Stimulated activated CD4-positive, alpha-beta T cell treated with anti-CD3 and anti-CD28 coated beads, Interleukin-12 subunit alpha, Interleukin-12 subunit beta, amount 100 ng/mL, for 24 hours (primary cell): ENCODE measurements at places on chromosomes 4 and X.

DNA sequence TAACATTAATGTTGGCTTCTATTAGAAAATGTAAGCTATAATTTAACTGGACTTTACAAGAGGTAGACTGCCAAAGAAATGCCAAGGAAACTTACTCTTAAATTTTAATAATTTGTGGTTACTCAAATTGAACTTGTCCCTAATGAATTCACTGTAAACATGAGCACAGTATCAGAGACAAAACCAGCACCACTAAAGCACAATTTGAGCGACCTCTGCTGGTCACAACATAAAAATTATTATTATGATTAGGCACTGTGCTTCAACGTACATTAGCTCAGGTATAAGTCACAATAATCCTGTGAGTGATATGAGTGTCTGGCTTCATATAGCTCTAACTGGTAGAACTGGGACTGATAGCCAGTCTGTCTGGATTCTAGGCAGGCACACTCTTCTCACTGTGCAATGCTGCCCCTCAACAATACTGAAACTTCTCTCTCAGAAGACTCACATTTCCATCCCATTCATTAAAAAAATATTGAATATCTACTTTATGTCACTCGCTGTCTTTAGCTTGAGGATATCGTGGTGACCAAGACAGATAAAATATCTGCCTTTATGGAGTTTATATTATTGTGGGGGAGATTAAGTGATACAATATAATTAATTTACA lies 8.0 kb downstream of the NUDT6 start:
- no peak for DNase-seq

- DNase-seq: no peak
These were observed 41.7 kb downstream of the KLHL34 start for GRCh38 chrX:21616386-21616785.

- no peak for DNase-seq
These were observed 54.4 kb downstream of the CBR4 start for GRCh38 chr4:168955674-168956073.

- DNase-seq: no peak
These were observed 53.6 kb upstream of the FUNDC1 start for GRCh38 chrX:44596277-44596676.
